Sigmoid colon (tissue), 7 donors: ENCODE measurements at places on chromosomes 1 and 21. TPM values are rescaled to one million over a fixed set of nuclear protein-coding genes. Genes with fewer than 3 reads are reported as not detected.

Gene RAD54L
- not detected for total RNA-seq

Gene C1orf116
- total RNA-seq, result 0.36 TPM

Gene HSD3B2
- total RNA-seq, result not detected

Gene FCAMR
- total RNA-seq, result not detected

Gene AMY1B
- total RNA-seq, result not detected

Gene LIPI
- total RNA-seq, result not detected

Gene SKI
- total RNA-seq, result 50.4 TPM

Gene GPR89A
- total RNA-seq, result 16.3 TPM

Gene EPHB2
- total RNA-seq, result 3.0 TPM

Gene ZNF684
- total RNA-seq, result 2.5 TPM

- no peak overlapping the region for H3K27ac ChIP-seq
- DNase-seq, result no peak
- H3K36me3 ChIP-seq, result no peaks in the 10 kb centered on the region
- peaks cover 10% of the 10 kb centered on the region for H3K4me1 ChIP-seq
- no peak overlapping the region for H3K4me3 ChIP-seq
Observed at GRCh38 chr1:194512957-194513356, 1326.5 kb upstream of the B3GALT2 start.

- no peaks in the 10 kb centered on the region for H3K4me1 ChIP-seq
- H3K4me3 ChIP-seq, result no peak overlapping the region
- H3K27me3 ChIP-seq, result no peaks in the 10 kb centered on the region
- no peaks in the 10 kb centered on the region for H3K36me3 ChIP-seq
Observed at GRCh38 chr1:237164406-237165352, 122.7 kb downstream of the RYR2 start.

DNA sequence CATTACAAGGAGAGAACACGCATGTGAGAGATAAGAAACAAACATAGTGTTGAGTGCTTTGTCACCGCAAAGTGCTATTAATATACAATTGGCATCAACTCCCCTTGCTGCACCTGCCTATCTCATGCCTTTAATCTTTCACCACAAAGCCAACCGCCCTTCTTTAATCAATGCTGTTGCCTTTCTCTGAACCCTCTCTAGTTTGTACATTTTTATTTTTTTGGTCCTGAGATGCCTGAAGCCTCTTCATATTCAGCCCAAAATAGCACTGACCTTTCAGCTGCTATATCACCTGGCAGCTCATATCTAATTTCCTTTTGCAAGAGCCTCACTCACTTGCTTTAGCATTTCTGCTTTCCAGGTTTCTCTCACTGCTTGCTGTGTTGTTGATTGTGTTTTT, 504.7 kb downstream of the NUF2 start:
- DNase-seq, result no peak
- no peaks in the 10 kb centered on the region for H3K27me3 ChIP-seq

DNA sequence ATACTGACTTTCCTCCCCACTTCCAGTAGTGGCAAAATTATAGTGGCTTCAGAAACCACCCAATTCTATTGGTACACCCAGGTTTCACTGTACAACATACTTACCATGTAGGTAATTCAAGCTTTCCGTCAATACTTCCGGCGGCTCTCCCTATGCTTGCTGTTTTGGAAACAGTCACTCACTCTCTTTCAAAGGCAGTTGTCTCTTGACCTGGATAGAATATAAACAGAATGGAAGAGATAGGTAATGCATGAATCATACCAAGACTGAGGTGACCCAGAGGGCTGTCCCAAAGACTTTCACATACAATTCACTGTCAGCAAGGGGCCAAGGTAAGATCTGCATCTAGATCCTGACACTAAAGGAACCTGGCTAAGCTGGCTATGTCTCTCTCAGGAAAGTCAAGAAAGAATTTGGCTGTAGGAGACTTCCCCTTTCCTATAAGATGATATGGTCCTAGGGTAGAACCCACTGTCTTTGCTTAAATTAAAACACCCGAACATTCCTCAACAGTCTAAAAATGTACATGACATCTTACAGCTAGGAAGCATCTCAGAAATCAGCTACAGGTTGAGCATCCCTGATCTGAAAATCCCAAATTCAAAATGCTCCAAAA, 59.6 kb downstream of the LUZP1 start:
- no peak for DNase-seq
- H3K36me3 ChIP-seq, result no peaks in the 10 kb centered on the region
- H3K4me3 ChIP-seq, result no peak overlapping the region
- H3K4me1 ChIP-seq, result peaks cover 8% of the 10 kb centered on the region

DNA sequence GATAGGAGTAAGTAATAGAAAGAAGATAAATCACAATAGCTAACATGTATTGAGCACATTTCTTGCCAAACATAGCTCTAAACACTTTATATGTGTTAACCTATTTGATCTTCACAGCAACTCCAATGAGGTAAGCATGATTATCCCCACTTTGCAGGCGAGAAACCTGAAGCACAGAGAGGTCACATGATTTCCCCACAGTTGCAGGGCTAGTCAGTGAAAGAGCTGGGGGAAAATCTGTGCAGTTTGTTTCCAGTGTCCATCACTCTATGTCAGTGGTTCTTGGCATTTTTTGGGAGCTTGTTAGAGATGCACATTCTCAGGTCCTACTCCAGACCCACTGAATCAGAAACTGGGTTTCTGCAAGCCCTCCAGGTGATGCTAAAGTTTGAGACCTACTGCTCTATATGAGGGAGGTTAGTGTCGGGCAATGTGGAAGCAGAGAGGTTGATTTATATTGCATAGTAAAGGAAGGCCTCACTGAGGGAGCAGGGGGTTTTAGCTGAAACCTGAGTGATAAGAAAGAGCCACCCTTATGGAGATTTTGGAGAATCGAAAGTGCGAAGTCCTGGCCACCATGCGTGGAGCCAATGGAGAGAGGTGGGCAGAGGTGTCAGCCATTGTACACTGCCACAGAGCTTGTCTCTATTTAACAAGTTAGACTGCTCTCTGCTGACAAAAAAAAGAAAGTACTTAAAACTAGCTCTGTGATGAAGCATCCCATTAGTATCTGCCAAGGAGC, 20.9 kb downstream of the MCOLN3 start:
- H3K4me1 ChIP-seq, result no peaks in the 10 kb centered on the region
- H3K4me3 ChIP-seq, result no peak overlapping the region
- no peak overlapping the region for H3K27ac ChIP-seq
- no peaks in the 10 kb centered on the region for H3K27me3 ChIP-seq

GRCh38 chr1:98253145-98253544, 332.3 kb upstream of the DPYD start:
- H3K36me3 ChIP-seq, result no peaks in the 10 kb centered on the region
- H3K27ac ChIP-seq, result no peak overlapping the region
- H3K4me3 ChIP-seq, result no peak overlapping the region
- no peak for DNase-seq
- no peaks in the 10 kb centered on the region for H3K4me1 ChIP-seq
- no peaks in the 10 kb centered on the region for H3K27me3 ChIP-seq

GRCh38 chr1:31744165-31744888, 19.8 kb downstream of the ADGRB2 start:
- no peak overlapping the region for H3K27ac ChIP-seq
- H3K4me3 ChIP-seq, result no peak overlapping the region
- no peaks in the 10 kb centered on the region for H3K36me3 ChIP-seq
- no peak for DNase-seq

GRCh38 chr1:76857973-76858372, 9.3 kb upstream of the ST6GALNAC5 start:
- no peak overlapping the region for H3K27ac ChIP-seq
- no peaks in the 10 kb centered on the region for H3K27me3 ChIP-seq
- no peak for DNase-seq
- H3K4me3 ChIP-seq, result no peak overlapping the region
- no peaks in the 10 kb centered on the region for H3K36me3 ChIP-seq
- no peaks in the 10 kb centered on the region for H3K4me1 ChIP-seq

GRCh38 chr21:34981791-34982190, 67.3 kb downstream of the RUNX1 start:
- DNase-seq, result no peak
- H3K27me3 ChIP-seq, result no peaks in the 10 kb centered on the region
- no peaks in the 10 kb centered on the region for H3K36me3 ChIP-seq
- H3K4me3 ChIP-seq, result no peak overlapping the region
- peaks cover 18% of the 10 kb centered on the region for H3K4me1 ChIP-seq

DNA sequence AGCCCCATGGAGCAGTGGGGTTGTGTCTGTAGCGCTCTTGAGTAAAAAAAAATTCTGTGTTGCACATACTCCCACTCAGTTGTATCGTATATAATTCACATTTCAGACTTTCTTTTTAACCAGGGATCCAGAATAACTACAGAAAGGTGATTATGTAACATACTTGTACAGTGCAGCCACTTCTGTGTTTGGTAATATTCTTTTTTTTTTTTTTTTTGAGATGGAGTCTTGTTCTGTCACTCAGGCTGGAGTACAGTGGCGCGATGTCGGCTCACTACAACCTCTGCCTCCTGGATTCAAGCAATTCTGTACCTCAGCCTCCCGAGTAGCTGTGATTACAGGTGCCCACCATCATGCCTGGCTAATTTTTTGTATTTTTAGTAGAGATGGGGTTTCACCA, 82.4 kb upstream of the MACF1 start:
- H3K36me3 ChIP-seq, result no peaks in the 10 kb centered on the region
- H3K27ac ChIP-seq, result no peak overlapping the region
- no peak for DNase-seq
- H3K4me3 ChIP-seq, result no peak overlapping the region
- H3K4me1 ChIP-seq, result no peaks in the 10 kb centered on the region

DNA sequence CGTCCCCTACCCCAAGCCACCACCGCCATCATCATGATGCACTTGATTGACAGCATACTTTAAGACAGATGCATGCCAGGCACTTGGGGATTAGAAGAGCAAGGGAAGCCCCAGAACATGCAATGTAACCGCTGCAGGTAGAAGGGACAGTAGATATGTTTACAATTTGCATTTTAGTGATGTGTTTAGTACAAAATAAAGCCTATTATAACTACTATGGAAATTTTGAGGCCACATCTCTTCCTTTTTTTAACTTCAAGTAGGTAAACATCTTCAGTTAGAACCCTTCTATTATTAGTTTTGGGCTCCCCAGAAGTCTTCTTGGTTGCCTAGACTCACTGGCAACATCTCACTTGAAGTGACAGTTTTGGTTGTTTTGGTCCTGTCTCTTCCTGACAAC, 25.3 kb downstream of the CR1L start:
- peaks cover 11% of the 10 kb centered on the region for H3K4me1 ChIP-seq
- no peak overlapping the region for H3K27ac ChIP-seq
- H3K4me3 ChIP-seq, result no peak overlapping the region
- H3K27me3 ChIP-seq, result peaks cover 11% of the 10 kb centered on the region
- no peak for DNase-seq
- no peaks in the 10 kb centered on the region for H3K36me3 ChIP-seq

GRCh38 chr1:50659107-50659662, 235.9 kb upstream of the DMRTA2 start:
- DNase-seq, result no peak
- H3K27me3 ChIP-seq, result no peaks in the 10 kb centered on the region
- H3K27ac ChIP-seq, result no peak overlapping the region

GRCh38 chr1:202038688-202039346, 28.4 kb downstream of the ELF3 start:
- H3K36me3 ChIP-seq, result no peaks in the 10 kb centered on the region
- no peak overlapping the region for H3K27ac ChIP-seq
- H3K4me1 ChIP-seq, result no peaks in the 10 kb centered on the region
- H3K27me3 ChIP-seq, result no peaks in the 10 kb centered on the region
- DNase-seq, result no peak

DNA sequence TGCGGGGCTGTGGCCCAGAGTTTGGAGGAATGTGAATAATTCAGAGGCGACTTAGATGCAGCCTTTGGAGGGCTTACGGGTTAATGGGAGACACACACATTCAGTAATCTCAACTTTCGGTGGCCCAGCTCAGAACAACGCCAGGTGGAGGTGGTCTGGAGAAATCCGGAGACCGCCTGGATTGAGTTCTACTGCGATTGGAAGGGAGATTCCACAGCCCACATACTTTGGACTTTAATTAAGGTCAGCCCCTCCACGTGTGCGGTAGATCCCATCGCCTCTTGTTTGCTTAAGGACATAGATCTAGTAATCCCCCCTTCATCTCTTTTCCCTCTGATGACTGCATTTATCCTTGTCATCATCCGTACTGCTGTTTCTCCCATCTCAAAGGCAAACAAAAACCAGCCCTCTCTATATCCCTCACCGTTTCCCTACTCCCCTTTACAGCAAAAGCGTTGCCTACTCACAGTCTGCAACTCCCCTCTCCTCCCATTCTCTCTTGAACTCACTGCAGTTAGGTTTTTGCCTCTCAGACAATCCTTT, 720 bp upstream of the BSDC1 start:
- no peaks in the 10 kb centered on the region for H3K36me3 ChIP-seq
- DNase-seq, result no peak
- H3K4me1 ChIP-seq, result peaks cover 37% of the 10 kb centered on the region
- peak overlapping the region; percentile 92 for H3K27ac ChIP-seq

- no peaks in the 10 kb centered on the region for H3K36me3 ChIP-seq
- no peak for DNase-seq
- no peaks in the 10 kb centered on the region for H3K4me1 ChIP-seq
Observed at GRCh38 chr1:112855152-112855828, 100.7 kb downstream of the SLC16A1 start.

GRCh38 chr1:4699376-4700301, 45.2 kb downstream of the AJAP1 start:
- no peaks in the 10 kb centered on the region for H3K4me1 ChIP-seq
- peaks cover 6% of the 10 kb centered on the region for H3K27me3 ChIP-seq
- DNase-seq, result no peak
- no peak overlapping the region for H3K4me3 ChIP-seq

DNA sequence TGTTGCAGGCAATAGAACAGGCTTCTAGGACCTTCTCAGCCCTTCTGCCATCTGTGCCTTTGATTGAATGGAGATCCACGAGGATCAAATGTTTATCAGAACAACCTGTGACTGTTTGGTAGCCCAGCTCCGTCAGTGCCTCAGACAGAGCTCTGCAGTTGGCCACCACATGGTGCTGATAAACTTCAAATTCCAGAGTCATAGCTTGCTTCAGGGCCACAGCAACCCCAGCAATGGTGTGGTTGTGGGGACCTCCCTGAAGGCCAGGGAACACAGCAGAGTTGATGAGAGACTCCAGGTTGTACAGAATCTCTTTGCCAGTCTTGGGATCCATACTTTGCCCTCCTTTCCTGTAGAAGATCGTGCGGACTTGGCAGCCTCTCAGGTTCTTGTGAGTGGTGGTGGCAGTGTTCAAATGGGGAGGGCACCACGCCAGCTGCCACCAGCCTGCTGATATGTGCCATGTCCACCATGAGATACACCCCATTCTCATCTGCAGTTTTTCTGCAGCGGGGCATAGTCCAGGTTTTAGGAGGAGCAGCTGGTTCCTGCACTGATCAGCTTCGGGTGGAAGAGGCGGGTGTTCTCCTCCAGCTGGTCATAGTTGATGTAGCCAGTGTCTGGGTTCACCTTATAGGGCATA, 82.9 kb upstream of the ARTN start:
- H3K27me3 ChIP-seq, result no peaks in the 10 kb centered on the region
- no peaks in the 10 kb centered on the region for H3K36me3 ChIP-seq
- no peaks in the 10 kb centered on the region for H3K4me1 ChIP-seq

DNA sequence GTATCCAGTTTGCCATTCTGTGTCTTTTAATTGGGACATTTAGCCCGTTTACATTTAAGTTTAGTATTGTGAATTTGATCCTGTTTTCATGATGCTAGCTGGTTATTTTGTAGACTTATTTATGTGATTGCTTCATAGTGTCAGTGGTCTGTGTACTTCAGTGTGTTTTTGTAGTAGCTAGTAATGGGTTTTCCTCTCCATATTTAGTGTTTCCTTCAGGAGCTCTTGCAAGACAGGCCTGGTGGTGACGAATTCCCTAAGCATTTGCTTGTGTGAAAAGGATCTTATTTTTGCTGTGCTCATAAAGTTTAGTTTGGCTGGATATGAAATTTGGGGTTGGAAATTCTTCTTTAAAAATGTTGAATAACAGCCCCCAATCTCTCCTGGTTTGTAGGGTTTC, 69.2 kb upstream of the PDC start:
- no peaks in the 10 kb centered on the region for H3K4me1 ChIP-seq
- no peaks in the 10 kb centered on the region for H3K27me3 ChIP-seq
- H3K36me3 ChIP-seq, result no peaks in the 10 kb centered on the region
- H3K27ac ChIP-seq, result no peak overlapping the region
- no peak for DNase-seq
